ENCODE measurements at places on chromosomes 1 and 21. TPM values are rescaled to one million over a fixed set of nuclear protein-coding genes. Genes with fewer than 3 reads are reported as not detected.
A peak's percentile ranks its signal among the peaks of the same experiment; 100 is the strongest.

GRCh38 chr21:40936178-40936577, 89.2 kb upstream of the DSCAM start:
- no peaks in the 10 kb centered on the region for H3K4me1 ChIP-seq
- no peaks in the 10 kb centered on the region for H3K27me3 ChIP-seq
- no peak overlapping the region for H3K4me3 ChIP-seq
- DNase-seq: no peak
- H3K36me3 ChIP-seq: no peaks in the 10 kb centered on the region

DNA sequence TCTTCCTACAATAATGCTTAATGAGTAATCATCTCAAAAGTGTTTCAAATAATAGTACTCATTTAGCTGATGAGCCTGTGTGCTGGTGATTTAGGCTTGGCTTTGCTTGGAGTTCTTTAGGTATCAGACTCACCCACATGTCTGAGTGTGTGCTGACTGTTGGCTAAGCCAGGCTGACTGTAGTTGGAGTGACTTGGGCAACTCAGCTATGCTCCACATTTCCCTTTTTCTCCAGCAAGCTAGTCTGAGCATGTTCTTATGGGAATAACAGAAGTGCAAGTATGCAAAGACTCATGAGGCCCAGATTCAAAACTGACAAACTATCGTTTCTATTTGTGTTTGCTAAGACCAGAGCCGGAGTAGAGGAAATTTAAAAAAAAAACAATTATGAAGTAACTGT, 99.0 kb upstream of the ADGRL4 start:
- H3K4me3 ChIP-seq: no peak overlapping the region
- no peak for DNase-seq
- H3K4me1 ChIP-seq: no peaks in the 10 kb centered on the region

GRCh38 chr1:198610362-198610761, 28.5 kb upstream of the PTPRC start:
- peak overlapping the region; percentile 22 for H3K4me3 ChIP-seq
- no peaks in the 10 kb centered on the region for H3K36me3 ChIP-seq
- H3K27ac ChIP-seq: no peak overlapping the region
- H3K27me3 ChIP-seq: no peaks in the 10 kb centered on the region

DNA sequence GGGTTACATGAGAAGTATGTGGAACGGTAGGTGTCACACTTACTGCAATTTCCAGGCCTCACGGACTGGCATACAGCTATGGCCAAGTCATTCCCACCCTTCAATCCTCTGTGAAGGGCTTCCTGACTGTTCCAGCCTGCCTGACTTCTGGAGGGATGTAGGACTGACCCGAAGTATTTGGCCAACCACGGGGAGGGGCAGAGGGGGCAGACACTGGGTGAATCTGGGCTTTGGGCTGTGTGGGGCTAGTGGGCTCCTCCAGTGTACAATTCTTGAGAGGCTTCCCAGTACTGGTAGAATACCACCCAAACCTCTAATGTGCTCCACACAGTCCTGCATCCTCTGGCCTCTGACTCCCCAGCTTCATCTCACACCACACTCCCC, 78.2 kb downstream of the FAM78B start:
- H3K4me1 ChIP-seq: no peaks in the 10 kb centered on the region
- no peaks in the 10 kb centered on the region for H3K27me3 ChIP-seq
- no peaks in the 10 kb centered on the region for H3K36me3 ChIP-seq
- no peak overlapping the region for H3K4me3 ChIP-seq
- DNase-seq: no peak
- H3K27ac ChIP-seq: no peak overlapping the region

The OLIG2 gene
- total RNA-seq: not detected

Data from CD8-positive, alpha-beta memory T cell (primary cell).